ENCODE measurements at places on chromosomes 4 and X.

- DNase-seq: no peak
Observed at GRCh38 chrX:33892670-33893069, 239.4 kb downstream of the FAM47A start.

DNA sequence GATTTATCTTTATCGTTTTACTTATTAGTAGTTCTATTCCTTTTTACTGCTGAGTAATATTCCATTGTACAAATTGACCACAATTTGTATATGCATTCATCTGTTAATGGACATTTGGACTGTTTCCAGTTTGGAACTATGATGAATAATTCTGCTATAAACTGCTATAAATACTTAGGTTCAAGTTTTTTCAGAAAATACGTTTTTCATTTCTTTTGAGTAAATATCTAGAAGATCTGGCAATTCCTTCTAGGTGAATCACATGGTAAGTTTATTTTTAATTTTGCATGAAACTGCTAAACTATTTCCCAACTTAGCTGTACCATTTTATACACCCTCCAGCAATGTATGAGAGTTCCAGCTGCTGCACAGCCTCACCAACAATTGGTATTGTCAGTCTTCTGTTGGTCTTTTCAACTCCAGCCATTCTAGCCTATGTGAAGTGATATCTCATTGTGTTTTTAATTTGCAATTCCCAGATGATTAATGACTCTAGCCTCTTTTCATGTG lies 22.2 kb downstream of the LIN54 start:
- DNase-seq: peak; percentile 88

- no peak for DNase-seq
Observed at GRCh38 chrX:143296521-143296920, 220.8 kb downstream of the SPANXN3 start.

DNA sequence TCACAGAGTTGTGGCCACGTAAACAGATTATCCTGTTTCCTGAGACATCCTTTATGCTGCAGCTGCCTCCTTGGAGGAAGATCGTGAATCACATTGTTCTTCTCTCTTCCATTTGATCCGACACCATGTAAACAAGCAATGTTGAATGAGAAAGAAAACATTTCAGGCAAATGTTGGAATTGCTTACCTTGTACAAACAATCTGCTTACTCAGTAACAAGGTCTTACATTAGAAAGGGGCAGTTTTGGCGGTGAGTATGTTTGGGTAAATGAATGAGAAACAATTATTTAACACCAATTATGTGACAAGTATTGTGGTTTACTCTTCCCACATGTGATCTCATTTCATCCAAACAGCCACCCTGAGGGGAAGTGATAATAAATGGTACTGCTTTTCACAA lies 637.8 kb downstream of the RAB28 start:
- no peak for DNase-seq

DNA sequence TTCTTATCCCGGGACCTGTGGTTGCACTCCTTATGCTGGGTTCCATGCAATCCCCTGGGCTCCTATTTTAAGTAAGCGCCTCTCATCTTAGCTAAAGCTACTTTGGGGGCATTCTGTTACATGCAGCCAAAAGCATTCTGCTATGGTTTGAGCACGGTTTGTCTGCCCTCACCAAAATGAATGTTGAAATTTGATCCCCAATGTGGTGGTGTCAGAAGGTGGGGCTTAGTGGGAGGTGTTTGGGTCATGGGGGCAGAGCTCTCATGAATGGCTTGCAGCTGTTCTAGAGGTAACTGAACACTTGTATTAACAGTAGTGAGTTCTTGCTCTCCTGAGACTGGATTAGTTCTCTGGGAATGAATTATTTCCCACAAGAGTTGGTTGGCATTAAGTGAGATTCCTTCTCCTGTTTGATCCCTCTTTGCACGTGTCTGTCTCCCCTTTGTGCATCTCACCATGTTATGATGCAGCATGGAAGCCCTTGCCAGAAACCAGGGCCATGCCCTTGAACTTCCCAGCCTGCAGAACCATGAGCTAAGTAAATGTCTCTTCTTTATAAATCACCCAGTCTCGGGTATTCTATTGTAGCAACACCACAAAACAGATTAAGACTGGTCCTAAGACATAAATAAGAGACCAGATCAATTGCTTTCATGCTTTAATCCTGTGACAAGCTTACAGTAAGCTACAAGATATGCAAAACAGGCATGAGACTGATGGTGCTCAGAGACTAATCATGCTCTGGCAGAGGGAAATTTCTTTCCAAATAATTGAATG lies 141.8 kb downstream of the TSPAN5 start:
- peak; percentile 51 for DNase-seq
